IPS DF 6.9 (cell line): ENCODE measurements at places on chromosomes 3 and 15.

DNA sequence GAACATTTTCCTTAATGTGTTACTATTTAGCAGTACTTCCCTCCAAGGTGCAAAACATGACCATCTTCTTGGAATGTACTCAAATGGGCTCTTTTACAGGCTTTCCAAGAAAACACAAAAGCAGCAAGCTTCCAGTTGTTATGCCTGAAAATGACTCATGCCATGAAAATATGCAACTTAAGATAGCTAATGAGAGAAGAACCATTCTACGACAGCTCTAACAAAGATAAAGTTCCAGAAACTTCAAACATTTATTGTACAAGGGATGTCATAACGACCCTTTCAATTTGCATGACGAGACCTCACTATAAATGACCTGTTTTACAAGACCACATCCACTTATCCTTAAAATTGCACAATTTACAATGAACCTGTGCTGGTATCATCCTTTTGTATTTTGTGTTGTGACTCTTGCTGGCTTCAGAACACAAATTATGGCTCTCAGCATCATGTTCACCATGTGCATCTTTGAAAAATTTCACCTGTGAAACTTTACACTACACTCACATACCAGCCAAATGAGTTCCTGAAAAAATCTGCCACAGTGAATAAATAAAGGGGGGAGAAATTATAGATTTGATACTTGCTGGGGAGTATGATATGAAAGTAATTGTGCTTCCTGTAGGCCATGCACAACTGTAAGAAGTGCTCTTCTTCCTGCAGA is 433.7 kb downstream of the MAGI1 start:
- no peak for DNase-seq

DNA sequence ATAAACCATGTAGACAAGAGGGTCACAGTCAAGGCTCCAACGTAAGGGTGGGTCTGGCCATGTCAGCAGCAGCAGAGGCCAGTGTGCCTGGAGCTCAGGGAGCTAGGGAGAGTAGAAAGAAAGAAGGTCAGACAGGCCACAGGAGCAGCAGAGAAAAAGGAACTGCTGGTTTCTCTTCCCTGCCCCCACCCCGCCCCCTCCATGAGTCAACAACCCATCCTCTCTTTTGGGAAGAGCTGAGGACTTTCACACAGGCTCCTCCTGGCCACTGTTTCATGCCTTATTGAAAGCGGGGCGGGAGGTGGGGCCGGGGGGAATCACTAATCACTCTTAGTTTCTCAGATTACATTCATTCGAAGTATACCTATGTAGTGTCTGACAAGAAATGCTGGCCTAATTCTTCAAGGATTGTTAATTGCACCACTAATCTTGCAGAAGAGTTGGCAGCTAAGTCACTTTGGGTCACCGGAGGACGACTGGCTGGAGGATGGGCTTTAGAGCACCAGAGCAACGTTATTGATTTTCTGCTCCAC is 9.1 kb upstream of the SCG3 start:
- DNase-seq, result no peak

DNA sequence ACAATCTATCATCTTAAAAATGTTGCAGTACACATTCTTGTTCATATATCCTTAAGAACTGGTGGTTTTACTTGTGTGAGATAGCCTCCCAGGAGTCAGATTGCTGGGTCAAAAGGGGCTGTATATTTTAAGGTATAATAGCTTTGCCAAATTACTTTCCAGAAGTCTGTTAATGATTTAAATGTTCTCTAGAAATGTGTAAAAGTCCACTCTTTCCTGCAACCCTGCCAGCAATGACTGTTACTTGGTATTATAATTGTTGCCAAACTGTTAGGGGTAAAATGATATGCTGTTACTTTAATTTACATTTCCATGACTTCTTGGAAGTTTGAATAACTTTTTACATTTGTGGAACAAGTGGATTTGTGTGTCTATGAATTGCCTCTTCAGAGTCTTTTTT is 170.8 kb downstream of the SLC9A9 start:
- DNase-seq, result no peak

- DNase-seq, result no peak
Measured at GRCh38 chr3:195577645-195578177, 6.0 kb downstream of the APOD start.

DNA sequence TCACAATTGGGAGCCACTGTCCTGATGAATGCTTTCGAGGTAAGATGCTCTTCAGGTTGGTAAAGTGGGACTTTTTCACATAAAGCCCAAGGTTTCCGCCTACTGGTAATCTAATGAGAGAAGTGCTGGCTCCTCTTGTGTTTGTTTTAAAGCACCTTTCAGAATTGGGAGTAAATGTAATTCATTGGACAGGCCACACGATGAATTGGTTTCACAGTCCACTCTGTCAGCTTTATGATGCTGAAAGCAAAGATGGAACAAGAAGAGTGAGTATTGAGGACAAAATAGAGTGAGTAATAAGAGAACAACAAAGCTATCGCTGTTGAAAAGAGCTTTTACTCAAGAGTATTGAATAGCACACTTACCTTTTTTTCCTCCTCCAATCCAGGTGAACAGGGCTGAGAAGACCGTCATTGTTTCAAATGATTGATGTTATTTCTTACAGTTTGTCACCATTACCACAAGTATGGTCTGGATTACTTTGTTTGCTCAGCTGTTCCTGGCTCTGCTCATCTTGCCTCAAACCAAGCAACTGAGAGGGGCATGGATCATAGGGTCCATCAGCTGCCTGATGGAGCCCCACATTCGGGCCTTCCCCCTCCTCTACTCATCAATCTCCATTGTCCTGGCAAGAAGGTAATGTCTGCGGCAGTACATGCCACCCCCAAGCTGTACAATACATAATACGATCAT is 136.1 kb upstream of the CNTN4 start:
- no peak for DNase-seq

DNA sequence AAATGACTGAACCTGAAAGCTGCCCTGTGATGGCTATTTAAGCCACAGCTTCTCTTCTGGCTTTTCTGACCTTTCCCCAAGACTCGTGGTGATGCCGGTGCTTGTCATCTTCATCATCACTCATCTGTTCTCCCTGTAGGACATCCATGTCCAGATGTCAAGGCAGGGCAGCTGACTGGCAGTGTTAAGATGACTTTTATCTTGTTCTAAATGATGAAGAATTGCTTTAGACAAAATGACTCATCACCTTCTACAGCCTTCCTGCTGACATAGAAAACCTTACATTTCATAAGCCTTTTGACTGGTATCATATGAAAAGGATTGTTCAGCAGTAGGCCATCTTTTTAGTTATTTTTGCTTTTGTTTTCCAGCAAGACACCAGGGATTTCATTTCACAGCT is 67.0 kb upstream of the GPR149 start:
- no peak for DNase-seq

GRCh38 chr3:69764121-69764741 is 25.0 kb downstream of the MITF start:
- no peak for DNase-seq

- DNase-seq, result no peak
Measured at GRCh38 chr3:143263852-143264513, 144.4 kb downstream of the CHST2 start.

GRCh38 chr15:70186152-70186551 is 88.4 kb upstream of the TLE3 start:
- no peak for DNase-seq

DNA sequence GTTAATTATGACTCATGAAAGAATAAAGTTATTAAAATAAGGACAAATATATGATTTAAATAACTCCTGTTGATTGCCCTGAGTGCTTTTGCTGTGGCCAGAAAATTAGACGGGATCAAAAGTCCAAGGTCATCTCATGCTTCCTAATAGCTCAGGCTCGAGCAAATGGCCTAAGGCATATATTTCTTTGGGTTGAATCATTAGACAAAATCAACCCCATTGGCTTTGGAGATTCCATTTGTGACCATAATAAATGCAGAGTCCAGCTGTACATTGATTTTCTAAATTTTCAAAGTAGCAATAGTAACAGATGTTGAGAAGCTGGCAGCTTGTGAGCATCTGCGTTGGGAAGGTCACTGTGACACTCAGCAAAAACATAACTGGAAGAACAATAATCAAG is 464.5 kb upstream of the TGFBR2 start:
- DNase-seq, result no peak

GRCh38 chr15:90060797-90061196 is 41.5 kb downstream of the IDH2 start:
- no peak for DNase-seq

- no peak for DNase-seq
Measured at GRCh38 chr15:41438206-41438605, 21.3 kb downstream of the RTF1 start.

DNA sequence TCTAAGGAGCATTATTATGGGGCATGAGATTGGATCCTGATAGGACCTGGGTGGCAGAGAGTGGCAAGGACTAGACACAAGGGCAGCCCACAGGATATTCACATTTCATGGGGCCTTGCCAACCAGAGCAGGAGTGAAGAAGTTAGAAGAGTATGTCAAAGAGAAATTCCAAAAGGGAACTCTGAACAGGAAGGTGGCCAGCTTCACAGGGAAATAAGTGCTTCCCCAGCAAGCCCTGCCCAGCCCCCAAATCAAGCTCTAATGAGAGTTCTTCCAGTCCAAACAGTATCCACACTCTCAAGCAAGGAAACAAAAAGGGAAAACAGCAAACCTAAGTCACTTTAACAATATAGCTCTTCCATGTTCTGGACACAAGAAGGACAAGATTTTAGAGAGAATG is 130.2 kb upstream of the COL8A1 start:
- DNase-seq, result no peak

- DNase-seq, result peak; percentile 9
Measured at GRCh38 chr15:100781961-100782530, 97.6 kb upstream of the ALDH1A3 start.

DNA sequence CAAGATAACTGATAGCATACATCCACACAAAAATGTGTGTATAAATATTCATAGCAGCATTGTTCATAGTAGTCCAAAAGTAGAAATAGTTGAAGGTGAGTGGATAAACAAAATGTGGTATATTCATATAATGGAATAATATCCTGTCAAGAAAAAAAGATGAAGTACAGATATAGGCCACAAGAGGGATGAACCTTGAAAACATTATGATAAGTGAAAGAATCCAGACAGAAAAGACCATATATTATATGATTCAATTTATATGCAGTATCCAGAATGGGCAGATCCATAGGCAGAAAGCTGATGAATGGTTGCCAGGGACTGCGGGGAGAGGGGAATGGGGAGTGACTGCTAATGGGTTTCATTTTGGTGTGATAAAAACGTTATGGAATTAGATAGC is 54.3 kb upstream of the TNIK start:
- no peak for DNase-seq

- no peak for DNase-seq
Measured at GRCh38 chr3:110327870-110328269, 743.7 kb upstream of the NECTIN3 start.

DNA sequence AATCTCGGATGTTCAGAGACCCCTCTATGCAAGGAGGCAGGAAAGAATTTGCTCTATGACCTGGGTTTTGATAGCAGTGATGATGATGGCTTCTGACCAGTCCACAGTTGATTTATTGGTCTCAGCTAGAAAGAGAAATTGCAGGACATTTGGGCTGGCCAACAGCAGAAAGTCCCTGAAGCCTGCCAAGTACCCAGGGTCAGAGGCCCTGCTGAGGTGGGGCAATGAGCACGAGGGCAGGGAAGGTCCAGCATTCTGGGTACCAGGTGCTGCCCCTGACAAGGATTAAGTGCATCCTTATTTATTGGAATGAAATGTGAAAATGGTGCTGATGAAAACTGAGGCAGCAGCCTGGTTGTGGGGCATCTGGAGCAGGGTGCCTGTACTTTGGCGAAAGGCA is 19.8 kb downstream of the C3orf62 start:
- DNase-seq, result no peak

GRCh38 chr3:113194823-113195401 is 16.4 kb upstream of the BOC start:
- no peak for DNase-seq

DNA sequence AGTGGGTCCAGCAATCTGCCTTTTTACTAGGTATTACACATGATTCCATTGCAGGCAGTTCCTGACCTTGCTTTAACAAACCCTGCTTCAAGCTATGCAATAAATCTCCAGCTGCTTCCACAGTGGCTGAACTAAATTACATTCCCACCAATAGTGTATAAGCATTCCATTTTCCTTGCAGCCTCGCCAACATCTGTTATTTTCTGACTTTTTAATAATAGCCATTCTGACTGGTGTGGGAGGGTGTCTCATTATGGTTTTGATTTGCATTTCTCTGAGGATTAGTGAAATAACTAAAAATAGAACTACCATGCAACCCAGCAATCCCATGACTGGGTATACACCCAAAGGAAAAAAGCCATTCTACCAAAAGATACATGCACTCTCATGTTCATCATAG is 36.4 kb upstream of the DNAJC13 start:
- DNase-seq, result no peak

GRCh38 chr15:85477730-85478129 is 97.3 kb downstream of the AKAP13 start:
- no peak for DNase-seq

- DNase-seq, result no peak
Measured at GRCh38 chr15:77646104-77646694, 13.5 kb upstream of the LINGO1 start.

- DNase-seq, result no peak
Measured at GRCh38 chr3:115478359-115478758, 145.0 kb upstream of the GAP43 start.

GRCh38 chr3:44234648-44235268 is 6.9 kb upstream of the TOPAZ1 start:
- no peak for DNase-seq

DNA sequence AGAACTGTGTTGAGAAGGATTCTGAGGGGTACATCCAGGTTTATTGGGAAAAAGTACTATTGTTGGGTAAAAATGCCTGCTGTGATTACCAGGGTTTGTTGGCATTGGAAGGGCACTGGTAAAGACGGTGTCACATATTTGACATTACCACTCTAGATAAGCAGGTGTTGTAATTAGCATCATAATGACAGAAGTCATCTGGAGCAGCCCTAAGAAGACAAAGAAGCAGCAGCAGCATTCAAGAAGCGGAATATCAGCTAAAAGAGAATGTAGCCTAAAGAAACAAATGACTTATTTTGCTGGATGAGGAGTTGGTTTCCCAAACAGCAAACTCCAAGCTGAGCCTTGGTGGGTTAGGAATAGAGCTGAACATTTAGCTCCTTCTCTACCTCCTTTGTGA is 30.5 kb upstream of the ZFAND6 start:
- no peak for DNase-seq

- DNase-seq, result no peak
Measured at GRCh38 chr3:123791898-123792297, 92.2 kb downstream of the MYLK start.

DNA sequence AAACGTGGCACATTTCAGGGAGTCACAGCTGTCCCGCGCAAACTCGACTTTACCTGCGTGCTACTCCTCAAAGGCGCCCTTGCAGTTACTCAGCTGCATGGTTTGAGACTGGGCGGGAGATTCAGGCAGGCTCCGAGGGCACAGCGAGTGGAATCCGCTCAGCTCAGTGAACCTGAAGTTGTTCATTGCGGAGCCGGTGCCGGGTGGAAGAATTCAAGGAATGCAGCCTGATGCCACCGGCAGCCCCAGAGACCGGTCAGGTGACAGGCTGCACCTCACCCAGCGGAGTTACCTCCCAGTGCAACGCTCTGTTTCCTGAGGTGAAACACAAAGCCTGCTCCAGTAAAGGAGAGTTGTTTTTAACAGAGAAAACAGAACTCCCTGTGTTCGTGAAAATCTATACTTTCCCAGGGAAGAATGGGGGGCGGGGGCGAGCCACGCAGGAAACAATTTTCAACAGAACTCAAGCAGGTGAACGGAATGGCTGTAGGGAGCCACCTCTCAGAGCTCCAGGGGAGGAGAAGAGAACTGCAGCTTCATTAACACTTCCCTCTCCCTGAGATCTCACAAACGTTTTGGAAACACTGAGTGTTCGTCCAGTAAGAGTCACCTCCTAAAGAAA is 3.8 kb downstream of the VEPH1 start:
- peak; percentile 64 for DNase-seq

GRCh38 chr3:365268-365667 is 168.7 kb downstream of the CHL1 start:
- DNase-seq, result no peak
